ENCODE measurements at places on chromosomes 5 and 9.

- ATAC-seq, result peak; percentile 79
These were observed 17.0 kb upstream of the ERGIC1 start for GRCh38 chr5:172816925-172817562.

- ATAC-seq, result no peak
These were observed 107.5 kb downstream of the NDFIP1 start for GRCh38 chr5:142215915-142216681.

DNA sequence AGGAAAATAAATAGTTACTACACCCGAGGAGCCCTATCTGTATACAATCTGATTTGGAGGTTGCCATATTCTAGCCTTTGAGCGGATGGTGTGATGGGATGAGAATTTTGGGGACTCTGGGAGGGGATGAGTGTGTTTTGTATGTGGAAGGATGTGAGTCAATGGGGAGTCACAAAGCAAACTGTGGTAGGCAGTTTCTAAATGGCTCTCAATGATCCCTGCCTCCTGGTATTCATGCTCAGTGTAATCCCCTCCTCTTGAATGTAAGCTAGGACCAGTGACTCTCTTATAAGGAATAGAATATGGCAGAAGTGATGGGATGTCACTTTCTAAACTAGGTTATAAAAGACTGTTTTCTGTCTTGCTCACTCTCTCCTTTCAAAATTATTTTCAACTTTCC lies 205.7 kb upstream of the RIOK2 start:
- no peak for ATAC-seq

DNA sequence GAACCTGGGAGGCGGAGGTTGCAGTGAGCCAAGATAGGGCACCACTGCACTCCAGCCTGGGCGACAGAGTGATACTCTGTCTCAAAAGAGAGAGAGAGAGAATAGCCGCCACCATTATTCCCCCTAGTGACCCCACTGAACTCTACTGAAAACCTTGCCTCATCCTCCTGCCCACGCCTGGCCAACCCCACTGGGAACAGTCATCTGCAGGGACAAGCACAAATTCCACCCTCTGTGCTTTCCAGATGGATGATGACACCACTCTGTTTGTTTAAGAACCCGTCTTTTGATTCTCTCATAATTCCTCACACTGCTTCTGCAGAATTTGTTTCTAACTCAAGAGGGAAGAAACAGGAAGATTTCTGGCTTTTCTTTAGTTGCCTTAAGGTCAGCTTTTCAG lies 12.2 kb downstream of the BHMT2 start:
- no peak for ATAC-seq

DNA sequence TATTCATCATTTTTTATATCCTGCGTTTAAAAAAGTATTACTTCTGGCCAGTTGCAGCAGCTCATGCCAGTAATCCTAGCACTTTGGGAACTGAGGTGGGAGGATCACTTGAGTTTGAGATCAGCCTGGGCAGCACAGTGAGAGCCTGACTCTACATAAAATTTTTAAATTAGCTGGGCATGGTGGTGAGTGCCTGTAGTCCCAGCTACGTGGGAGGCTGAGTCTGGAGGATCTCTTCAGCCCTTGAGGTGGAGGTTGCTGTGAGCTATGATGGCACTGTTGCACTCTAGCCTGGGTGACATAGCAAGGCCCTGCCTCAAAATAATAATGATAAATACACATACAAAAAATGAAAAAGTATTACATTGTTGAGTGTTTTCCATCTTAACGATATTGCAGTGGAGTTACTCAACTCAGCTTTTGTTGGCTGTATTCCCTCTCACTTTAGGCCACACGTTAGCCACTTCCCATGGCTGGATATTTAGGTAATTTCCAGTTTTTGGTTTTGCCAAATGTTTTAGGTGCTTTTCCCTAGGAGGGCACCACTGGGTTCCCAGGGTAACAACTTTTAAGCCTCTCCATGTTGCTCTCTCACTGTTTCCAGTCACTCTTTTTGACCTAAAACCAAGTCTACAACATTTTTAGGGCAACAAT lies 20.6 kb downstream of the SHB start:
- ATAC-seq, result no peak

- ATAC-seq, result no peak
These were observed 960 bp downstream of the CANX start for GRCh38 chr5:179699616-179700237.

DNA sequence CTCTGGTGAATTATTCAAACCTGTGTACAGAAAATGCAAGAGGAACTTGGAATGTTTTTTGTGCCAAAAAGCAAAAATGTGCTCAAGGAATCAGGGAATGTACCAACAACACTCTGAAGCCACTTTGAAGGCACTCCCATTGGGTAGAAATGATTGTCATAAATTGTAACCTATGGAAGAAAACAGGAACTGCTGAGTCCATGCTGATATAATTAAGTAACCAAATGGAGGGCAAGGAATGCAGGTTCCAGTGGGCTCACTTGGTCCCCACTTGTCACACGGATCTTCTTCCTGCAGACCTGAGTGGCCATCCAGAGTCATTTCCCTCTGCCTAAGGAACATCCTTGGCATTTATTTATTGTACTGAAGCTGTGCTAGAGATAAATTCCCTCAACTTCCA lies 2.9 kb upstream of the LCN6 start:
- ATAC-seq, result no peak

DNA sequence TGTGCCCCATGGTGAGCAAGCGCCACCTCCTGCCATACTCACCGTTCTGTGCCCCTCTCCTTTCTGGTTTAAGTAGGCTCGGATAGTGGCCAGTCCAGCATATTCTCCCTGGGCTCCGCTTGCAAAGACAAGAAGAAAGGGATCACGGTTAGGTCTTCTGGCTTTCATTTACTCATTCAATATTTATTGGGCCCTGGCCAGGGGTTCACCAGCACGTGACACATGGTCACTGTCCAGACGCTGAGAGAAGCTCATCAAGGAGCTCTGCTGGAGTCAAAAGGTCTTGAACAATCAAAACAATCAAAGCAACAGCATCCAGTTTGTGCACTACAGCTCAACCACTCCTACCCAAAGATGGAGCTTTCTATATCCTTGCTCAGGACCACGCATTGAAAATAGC lies 80.2 kb downstream of the GLDC start:
- ATAC-seq, result no peak

DNA sequence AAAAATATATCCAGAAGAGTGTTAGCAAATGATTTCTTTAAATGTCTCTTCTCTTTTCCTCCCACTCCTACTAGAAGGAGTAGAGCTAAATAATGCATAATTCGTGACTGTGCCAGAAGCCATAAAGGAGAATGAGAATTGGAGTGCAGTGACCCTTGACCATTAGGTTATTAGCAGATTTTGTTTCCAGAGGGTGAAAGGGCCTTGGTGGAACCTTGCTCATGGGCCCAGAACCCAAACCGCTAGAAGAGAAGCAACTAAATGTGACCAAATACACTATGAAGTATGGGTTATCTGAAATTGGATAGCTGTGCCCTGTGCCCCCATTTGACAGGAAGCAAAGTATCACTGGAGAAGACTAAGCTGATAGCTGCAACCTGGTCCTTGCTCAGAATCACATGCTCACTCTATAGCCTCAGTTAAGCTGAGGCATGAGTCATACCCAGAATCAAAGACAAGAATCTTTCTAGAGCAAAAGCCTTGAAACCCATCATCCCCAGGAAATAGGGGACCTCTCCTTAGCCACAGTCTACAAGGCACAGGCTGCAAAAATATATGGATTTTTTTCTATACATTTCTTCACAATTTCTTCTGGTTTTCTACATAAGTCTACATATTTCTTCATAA lies 36.3 kb downstream of the CAPSL start:
- ATAC-seq, result no peak

DNA sequence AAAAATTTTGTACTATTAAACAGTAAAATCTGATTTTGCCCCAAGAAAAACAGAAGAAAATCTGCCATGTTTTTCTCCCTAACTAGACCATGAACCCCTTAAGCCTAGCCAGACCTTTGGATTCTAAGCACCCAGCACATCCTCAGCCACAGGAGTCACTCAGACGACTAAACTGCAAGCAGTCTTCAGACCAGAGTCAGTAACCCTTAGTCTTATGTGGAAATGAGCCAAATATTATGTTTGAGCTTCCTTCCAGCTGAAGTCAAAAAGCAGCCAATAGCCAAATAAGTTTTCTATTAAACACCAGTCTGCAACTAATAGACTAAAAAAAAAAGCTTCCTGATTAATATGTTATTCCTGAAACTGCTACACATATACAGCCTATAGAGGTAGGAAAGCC lies 47.4 kb downstream of the GOLPH3 start:
- no peak for ATAC-seq

DNA sequence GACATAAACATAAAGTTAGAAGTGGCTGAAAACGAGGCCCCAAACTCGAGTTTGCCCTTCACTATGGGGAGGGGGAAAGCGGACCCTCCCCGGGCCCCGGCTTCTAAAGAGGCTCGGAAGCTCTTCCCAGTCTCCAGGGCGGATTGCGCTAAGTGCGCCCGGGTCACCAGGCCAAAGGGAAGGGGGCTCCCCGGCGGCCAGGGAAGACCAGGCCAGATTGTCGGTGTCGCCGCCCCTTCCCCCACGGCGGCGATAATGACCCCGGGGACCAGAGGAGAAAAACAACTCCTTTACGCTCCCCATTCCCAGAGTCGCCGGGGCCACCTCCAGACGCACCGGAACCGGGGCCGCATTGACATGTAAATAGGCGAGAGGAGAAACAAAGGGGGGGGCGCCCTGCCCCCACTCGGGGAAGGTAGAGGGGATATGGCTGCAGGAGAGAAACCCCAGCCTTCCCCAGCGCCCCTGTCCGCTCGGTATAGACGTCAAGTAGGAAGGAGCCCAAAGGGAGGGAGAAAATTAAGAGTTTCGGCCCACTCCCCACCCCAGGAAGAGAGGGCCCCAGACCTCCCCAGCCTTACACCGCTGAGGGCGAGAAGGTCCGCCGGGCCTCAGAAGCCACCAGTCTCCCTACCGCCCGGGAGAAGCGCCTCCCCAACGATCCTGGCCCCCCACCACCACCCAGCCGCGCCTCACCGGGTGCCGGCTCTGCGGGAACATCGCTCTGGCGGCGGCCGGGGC lies 1.7 kb downstream of the TLE1 start:
- peak; percentile 0 for ATAC-seq

- ATAC-seq, result no peak
These were observed 163.5 kb upstream of the SNX2 start for GRCh38 chr5:122611406-122611805.

- peak; percentile 97 for ATAC-seq
These were observed 671.1 kb downstream of the TAF11L14 start for GRCh38 chr5:18305288-18305924.

DNA sequence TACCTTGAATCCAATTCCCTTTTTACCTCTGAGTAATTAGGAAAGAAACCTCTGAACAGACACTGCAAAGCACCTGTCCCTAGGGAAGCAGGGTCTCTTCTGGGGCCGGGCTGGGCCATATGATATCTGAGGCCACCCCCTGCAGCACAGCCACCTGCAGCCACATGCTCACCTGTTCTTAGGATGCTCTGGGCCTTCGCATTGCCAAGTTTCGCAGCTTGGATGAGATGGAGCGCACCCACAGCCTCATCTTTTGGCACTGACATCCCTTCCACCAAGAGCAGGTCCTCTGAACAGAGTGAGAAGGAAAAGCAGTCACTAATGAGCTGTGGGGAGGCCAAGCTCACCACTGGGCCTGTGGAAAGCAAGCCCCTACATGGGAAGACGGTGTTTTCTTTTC lies 27.3 kb downstream of the CLTA start:
- ATAC-seq, result no peak

GRCh38 chr5:82295959-82296531 lies 17.9 kb upstream of the RPS23 start:
- no peak for ATAC-seq

DNA sequence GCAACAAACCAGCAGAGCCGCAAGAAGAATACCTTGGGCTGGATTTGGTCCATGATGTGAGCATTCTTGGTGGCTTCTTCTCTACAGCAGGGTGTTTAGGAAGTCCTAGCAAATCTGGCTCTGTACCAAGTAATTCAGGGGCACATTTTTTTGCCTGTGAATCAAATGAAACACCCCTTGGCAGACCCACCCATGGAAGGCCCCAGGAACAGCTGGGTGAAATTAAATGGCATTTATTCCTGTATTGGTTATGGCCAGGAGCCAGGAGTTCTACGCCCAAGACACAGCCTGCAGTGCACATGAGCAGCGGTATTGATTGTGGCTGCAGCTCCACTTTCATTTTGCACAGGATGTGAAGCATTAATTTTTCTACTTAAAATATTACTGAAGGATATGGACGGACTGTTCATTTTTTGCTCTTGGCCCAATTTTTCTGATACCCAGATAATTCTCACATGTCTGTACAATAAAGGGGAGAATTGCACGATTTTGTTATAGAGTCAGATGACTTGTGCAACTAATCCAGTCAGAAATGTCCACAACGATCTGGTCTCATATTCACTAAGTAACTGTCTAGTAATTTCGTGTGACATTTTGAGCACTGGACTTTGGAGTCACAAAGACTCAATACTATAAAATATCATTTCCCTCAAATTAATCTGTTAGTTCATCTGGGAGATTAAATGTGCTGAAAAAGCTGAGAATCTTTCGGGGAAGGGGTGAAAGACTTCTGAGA lies 120.7 kb upstream of the APC start:
- peak; percentile 82 for ATAC-seq

DNA sequence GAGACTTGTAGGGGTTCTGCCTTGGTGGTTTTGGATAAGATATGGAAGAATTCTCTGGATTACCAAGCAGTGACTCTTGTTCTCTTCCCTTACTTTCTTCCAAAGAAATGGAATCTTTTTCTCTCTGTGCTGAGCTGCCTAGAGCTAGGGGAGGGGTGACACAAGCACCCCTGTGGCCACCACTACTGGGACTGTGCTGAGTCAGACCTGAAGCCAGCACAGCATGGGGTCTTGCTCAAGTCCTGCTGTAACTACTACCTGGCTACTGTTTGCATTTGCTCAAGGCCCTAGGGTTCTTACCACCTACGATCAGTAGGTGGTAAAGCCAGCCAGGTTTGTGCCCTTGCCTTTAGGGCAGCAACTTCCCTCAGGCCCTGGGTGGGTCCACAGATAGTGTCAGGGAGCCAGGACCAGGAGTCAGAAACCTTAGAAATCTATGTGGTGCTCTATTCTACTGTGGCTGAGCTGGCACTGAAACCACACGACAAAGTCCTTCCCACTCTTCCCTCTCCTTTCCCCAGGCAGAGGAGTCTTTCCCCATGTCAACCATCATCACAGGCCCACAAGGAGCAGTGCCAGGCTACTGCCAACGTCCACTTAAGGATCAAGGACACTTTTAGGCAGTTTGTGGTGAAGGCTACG lies 53.8 kb downstream of the SREK1 start:
- peak; percentile 15 for ATAC-seq

- ATAC-seq, result no peak
These were observed 45.1 kb downstream of the TGFBI start for GRCh38 chr5:136073714-136074529.

DNA sequence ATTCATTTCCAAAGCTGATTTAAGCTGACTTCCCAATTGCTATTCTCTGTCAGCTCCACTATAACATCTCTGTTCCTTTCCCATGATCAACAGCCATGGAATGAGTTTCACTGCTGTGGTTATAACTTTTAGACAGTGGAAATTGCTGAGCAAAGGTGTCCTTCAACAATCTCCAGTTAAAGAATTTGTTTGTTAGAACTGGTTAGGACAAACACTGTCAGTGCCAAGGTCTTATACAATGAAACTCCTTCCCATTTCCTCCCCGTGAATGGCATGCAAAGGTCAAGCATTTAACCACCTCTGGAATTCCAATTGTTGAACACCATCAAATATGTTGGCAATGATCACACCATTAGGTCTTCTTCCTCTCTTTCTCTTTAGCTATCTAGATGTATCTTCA lies 45.7 kb upstream of the GHR start:
- ATAC-seq, result no peak

Measured in motor neuron (in vitro differentiated cells).